ENCODE measurements at places on chromosomes 4 and X. TPM values are rescaled to one million over a fixed set of nuclear protein-coding genes. Genes with fewer than 3 reads are reported as not detected.

Gene MAGEA1
- total RNA-seq = not detected

Gene MAMLD1
- total RNA-seq = 7.9 TPM

Gene RHOXF2B
- total RNA-seq = not detected

Gene ANXA10
- total RNA-seq = not detected

Gene EGFL6
- total RNA-seq = 0.60 TPM

Gene GPAT3
- total RNA-seq = 7.5 TPM

DNA sequence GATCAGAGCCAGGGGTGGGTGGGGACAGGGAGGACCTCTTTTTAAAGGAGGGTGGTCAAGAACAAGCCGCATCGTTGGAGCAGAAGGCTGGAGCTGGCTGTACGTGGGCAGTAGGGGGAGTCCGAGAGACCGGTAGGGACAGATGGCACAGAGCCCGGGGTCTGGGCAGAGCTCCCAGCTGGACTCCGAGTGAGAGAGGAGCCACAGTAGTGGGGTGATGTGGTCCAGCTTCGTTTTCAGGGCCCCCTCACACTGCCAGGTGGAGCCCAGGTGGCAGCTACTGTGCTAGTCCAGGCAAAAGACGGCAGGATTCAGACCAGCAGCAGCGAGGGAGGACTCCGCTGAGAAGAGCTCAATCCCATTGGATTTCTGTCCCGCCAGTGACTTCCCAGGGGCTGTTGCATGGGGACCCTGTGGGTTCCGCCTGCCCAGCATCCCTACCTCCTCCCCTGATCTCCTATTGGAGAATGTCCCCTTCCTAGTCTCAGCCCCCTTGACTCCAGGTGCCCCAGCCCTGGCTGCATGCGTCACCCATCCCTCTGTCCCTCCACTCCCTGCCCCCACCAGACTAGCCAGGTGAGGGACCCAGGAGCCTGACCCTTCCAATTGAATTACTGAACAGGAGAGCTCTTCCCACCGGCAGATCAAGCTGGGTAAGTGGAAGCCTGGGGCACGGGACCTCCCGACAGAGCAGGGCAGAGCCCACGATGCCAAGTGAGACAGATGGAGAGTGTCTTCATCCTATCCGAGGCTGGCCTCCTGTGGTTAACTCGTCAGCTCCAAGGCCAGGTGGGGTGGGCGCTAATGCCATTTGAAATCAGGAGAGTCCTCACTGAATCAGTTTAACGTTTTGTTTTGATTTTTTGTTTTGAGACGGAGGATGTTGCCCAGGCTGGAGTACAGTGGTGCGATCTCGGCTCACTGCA lies 2.9 kb downstream of the ARHGAP4 start:
- DNase-seq = peak; percentile 85

GRCh38 chr4:81164623-81165416 lies 50.2 kb downstream of the PRKG2 start:
- no peak for DNase-seq

DNA sequence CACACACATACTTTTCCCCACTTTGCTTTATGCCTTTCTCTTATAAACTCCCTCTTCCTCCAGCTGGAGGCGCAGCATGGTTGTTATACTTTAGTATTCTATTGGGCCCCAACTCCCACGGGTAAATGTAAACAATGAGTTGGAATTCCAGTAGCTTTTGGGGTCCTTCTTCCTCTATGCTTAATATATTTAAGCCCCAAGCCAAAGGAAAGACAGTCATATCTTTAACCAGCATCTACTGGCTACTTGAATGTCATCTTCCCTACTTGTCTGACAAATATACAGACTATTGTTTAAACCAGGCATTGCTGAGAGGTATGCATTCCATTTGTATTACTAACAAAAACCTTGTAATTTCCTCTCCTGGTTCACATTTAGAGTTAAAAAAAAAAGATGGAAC lies 72.9 kb downstream of the WDR19 start:
- DNase-seq = no peak

- DNase-seq = no peak
Measured at GRCh38 chrX:153379508-153379907, 21.6 kb downstream of the PNMA6E start.

DNA sequence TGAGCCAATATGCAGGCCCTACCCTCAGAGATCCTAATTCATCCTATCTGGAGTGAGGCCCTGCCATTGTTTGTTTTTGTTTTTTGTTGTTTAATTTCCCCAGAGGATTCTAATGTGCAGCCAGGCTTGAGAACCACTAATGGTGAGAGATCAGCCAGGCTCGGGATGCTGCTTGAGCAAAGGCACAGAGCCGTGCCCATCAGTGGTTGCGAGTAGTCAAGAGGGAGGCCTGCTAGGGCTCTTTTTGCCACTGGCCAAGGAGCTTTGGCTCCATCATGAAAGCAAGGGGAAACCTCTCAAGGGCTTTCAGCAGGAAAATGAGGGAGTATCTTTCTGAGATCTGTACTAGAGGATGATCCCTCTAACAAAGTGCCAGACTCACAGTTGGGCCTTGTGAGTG lies 2.7 kb downstream of the TCEANC start:
- DNase-seq = no peak

DNA sequence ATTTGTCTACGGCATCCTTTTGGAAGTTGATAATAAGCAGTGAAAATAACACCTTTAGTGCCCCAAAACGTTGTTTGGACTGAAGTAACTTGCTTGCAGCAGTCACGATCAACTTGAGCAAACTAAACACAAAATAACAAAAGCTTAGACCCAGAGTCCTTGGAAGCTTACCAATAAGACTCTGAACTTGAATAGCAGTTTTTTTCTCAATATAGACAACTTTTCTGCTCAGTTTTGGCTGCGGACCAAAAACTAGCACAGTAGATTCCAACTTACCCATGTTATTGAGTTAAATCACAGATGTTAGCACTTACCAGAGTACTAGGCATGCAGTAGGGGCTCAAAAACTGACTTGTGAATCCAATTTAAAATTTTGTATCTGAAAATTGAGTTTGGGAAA lies 746.9 kb downstream of the PCDH19 start:
- DNase-seq = no peak

Measured in aorta (tissue), 5 donors.